H7 (cell line): ENCODE measurements at places on chromosomes 6 and 20. TPM values are rescaled to one million over a fixed set of nuclear protein-coding genes. Genes with fewer than 3 reads are reported as not detected.

DNA sequence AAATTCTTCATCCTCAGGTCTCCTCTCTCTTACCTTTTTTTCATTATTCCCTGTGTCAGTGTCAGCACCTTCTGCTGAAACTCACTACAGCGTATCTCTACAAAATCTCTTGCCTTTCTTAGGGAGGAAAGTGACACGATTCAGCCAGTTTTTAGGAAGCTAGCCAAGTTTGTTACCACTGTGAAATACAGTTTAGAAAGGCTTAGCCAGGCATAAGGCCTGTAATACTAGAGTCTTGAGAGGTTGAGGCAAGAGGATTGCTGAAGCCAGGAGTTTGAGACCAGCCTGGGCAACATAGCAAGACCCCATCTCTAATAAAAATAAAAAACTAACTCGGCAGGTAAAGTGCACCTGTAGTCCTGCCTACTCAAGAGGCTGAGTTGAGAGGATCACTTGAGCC lies 16.7 kb downstream of the TAB2 start:
- DNase-seq = no peak

Gene YIPF3
- 92.9 and 102 TPM in 2 replicates for total RNA-seq

- DNase-seq = no peak
These were observed 39.0 kb upstream of the CD93 start for GRCh38 chr20:23125159-23125558.

- DNase-seq = no peak
These were observed 367.6 kb upstream of the JAG1 start for GRCh38 chr20:11041396-11041795.

- no peak for DNase-seq
These were observed 2.9 kb upstream of the CHRNA4 start for GRCh38 chr20:63363981-63364561.

DNA sequence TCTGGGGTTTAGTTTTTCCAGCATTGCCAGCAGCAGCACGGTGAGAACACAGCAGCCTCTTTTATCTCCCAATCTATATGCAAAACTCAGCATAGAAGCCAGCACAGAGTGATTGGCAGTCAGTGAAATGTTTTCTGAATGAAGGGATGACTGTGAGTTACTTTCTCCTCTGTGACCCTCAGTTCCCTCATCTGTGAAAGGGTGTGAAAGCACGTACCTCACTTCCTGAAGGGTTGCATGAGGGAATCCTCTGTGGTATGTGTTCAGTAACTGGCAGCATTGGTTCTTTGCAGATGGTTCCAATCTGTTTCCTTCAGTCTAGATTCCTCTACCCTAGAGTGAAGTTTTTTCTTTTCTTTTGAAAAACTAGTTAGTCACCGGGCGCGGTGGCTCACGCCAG lies 40.0 kb downstream of the EFCAB8 start:
- no peak for DNase-seq

DNA sequence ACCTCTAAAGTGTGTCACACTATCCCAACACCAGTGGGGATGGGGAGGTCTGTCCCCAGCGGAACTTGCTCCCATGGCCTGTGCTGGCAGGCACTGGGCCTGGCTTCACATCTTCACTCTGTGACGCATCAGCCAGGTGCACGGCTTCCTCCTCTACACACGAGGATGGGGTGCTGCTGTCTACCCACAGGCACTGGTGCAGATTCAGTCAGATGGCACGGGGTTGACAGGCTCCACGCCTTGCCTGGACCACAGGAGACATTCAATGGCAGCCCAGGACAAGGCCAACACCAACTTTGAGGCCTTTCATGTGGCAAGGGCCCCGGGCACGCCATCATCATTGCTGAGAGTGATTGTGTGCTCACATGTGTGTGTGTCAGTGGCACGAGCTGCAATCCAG lies 92.4 kb downstream of the TMEM242 start:
- DNase-seq = no peak

DNA sequence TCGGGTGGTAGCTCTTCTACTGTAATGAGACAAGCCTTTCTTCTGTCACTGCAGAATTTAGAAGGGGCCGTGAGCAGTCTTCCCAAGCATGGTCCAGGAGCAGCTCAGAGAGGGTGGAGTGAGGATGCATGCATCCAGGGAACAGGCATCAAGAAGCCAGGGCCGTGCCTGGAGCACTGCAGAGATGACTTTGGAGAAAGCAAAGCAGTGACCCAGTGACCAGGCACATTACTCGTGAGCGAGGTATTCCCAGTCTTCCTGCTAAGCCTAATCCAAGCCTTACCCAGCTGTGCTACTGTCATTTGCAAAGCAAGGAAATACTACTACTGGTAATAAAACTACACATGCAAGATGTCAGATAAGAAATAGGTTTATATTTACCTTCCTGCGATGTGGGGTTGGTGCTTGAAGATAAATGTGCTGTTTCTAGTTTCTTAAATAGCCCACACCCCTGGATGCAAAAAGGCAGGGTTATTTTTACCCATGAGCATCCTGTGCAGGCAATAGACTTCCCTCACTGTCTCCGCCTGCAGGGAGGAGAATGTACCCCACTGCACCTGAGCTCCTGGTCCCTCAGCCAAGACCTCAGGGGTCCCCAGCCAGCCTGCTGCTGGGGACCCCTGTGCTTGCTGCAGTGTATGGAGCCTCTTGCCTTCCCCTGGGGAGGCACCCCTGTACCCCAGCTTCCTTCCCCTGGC lies 62.9 kb downstream of the SSR1 start:
- no peak for DNase-seq

DNA sequence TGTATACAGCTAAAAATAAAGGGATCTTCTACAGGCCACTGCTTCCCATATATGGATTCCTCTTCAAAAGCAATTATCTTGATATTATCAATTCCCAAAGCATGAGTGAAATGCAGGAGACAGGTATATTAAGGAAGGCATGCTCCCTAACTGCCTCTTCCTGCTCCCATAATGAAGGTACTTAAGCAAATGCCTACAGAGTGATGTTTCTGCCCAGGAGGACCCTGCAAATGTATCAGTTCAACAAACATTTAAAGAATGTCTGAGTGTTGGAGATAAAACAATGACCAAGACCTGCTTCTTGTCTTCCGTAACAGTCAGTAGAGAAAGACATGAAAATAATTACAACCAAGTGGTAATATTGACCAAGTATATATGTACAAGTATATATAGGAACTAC lies 4.2 kb downstream of the UBE2J1 start:
- DNase-seq = no peak

GRCh38 chr6:155194399-155194798 lies 69.4 kb upstream of the CLDN20 start:
- no peak for DNase-seq

GRCh38 chr6:41288030-41288753 lies 1.7 kb upstream of the TREM1 start:
- DNase-seq = no peak

- DNase-seq = peak; percentile 92
These were observed 91.4 kb downstream of the CEBPB start for GRCh38 chr20:50281831-50282591.

Gene LIN28B
- total RNA-seq = 45.6 and 61.2 TPM in 2 replicates

DNA sequence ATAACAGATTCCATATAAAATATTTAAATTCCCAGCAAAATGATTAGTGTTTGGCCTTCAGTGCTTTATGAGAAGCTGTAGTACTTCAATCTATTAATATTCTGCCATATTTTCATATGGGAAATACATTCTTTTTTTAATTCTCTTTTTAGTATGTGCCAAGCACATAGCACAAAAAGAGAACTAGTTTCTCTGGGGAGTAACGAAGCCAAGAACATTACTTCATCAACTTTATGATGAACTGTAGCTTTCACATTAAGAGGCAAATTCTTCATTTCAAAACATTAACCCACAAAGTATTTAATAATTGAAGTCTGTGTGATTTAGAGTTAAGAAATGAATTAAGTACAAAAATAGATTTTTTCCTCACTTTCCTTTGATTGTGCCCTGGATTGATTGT lies 281.0 kb upstream of the EYS start:
- DNase-seq = no peak

DNA sequence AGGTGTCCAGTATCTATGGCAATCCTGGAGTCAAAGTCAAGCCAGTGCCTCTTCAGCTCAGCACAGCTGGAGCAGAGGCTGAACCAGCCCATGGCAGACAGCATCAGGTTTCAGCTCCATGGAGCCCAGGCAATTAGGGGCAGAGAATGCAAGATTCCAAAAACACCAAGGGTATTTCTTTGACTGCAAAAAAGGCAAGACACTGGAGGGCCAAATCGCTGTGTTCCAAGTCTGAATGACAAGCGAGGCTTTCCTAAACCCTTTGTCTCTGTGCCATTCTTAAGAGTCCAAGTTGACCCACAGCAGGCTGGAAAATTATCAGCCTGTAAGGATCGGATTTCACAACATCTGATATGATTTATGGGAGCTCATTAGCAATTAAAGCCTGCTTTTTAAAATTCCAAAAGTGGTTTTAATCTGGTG lies 49.7 kb upstream of the TGM3 start:
- peak; percentile 11 for DNase-seq

- DNase-seq = peak; percentile 26
These were observed 5.5 kb downstream of the NPEPL1 start for GRCh38 chr20:58697867-58698703.

Gene NFKBIL1
- total RNA-seq = 33.2 and 34.2 TPM in 2 replicates

Gene NMBR
- not detected in 2 replicates for total RNA-seq

Gene ADGB
- not detected in 2 replicates for total RNA-seq
